ENCODE measurements at places on chromosomes 6 and 20. TPM values are rescaled to one million over a fixed set of nuclear protein-coding genes. Genes with fewer than 3 reads are reported as not detected.

The LCA5 gene
- total RNA-seq: 3.1 TPM

The TFAP2A gene
- 1.9 TPM for total RNA-seq

DNA sequence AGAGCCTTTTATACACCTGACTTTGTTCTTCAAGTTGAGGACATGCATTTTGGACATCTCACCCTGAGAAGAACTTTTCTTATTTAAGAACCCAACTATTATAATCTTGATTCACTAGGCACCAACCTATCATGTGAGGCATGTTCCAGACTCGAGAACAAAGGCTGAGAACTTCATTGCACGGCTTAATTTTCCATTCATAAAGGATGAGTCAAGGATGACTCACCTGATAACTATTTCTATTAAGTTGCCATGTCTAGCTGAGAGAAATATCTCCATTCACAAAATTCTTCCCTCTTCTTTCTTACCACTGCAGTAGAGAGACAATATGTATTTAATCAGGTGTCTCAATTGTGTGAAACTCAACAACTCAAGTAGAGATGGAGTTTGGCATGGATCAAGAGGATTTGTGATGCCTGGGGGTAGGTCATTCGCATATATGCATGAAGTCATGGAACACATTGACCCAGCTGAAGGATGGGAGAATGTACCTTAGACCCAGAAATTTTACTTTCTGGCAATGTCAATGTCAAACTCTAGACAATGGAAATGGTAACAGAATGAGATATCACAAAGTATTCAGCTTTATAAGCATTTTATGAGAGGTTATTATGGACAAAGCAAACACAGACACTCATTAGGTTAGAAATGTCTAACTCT is 208.7 kb upstream of the PRND start:
- DNase-seq: no peak

GRCh38 chr6:128572294-128572693 is 51.9 kb upstream of the PTPRK start:
- DNase-seq: no peak

DNA sequence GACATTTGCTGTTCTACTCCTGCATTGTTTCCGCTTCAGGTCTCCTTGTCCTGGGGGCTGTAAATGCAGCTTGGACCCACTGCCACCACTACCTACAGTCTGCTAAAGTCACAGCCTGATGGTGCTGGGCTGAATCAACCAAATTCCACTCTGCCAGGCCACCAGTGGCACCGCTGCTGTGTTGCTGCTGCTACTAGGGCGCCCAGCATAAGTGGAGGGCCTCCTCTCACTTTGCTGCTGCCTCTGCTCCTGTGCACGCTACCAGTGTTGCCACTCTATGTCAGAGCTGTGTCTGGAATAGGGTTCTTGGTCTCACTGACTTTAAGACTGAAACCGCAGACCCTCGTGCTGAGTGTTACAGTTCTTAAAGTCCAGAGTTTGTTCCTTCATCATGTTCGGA is 1.4 kb upstream of the SSR1 start:
- no peak for DNase-seq

- no peak for DNase-seq
Observed at GRCh38 chr6:141463237-141463977, 669.3 kb upstream of the GJE1 start.

- no peak for DNase-seq
Observed at GRCh38 chr6:27333642-27334040, 21.6 kb upstream of the POM121L2 start.

GRCh38 chr6:131782764-131783163 is 25.1 kb upstream of the ENPP1 start:
- no peak for DNase-seq

GRCh38 chr6:111922454-111923297 is 49.4 kb upstream of the FYN start:
- DNase-seq: no peak

Measured in mesenteric fat pad (tissue), 1 donor.